BJ (cell line): ENCODE measurements at places on chromosomes 16 and 17. TPM values are rescaled to one million over a fixed set of nuclear protein-coding genes. Genes with fewer than 3 reads are reported as not detected.

DNA sequence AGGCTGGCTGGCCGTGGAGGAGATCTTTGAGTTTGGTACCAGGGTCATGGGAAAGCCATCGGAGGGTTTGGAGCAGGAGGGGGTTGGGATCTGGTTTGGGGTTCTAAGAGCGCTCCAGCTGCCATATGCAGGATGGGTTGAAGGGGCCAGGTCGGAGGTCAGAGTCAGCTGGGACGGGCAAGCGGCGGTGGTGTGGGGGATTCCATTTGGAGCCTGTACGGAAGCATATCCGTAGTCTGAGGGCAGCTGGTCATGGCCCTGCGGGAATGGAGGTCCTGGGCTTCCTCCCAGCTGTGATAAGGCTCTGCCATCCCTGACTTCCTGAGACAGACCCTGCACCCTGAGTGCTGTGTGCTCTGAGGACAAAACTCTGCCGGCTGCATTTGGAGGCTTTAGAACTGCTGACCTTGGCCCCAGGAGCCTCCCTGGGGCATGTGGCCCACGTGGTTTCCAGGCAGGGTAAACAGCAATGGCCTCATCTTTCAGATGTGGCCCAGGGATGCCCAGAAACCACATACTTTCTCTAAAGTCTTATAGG, 46.5 kb downstream of the ATP2C2 start:
- no peak for DNase-seq

DNA sequence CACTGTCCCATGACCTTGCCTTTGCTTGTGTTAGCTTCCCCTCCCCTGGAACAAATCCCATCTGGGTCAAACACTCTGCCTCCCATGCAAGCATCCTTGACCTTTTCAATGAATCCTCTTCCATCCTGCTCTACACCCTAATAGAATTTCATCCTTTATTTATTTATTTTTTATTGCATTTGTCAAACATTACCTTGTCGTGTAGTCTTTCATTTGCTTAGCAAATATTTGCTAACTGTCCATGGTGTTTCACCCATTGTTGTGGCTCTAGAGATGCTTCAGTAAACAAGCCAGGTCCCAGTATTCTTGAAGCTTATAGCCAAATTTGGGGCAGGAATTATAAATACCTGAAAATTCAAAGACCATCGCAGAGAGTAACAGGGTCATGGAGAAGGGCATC, 51.0 kb upstream of the MRTFB start:
- DNase-seq, result no peak

DNA sequence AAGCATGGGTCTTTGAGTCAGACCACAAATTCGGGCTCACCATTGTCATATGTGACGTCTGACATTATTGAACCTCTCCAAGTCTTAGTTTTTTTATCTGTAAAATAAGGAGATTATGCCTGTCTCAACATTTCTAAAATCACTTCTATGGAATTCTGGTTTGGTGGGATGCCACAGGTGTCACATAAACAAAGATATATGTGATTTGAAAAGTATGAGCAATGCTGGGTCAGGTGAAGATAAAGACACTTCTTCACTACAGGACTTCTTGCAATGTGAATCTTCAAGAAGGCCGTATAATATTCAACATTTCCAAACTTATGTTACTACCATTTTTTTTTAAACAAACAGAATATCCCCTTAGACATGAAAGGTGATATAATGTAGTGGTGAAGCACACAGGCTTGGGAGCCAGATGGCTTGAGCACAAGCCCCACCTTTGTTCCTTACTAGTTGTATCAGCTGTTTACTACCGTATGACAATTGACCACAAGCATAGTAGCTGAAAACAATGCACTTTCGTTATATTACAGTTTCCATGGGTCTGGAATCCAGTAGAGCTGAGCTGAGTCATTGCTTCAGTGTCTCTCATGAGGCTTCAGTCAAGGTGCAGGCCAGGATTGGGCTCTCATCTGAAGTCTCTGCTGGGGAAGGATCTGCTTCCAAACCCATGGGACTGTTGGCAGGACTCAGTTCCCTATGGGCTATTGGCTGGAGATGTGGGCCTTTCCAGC, 87.7 kb downstream of the UTP18 start:
- DNase-seq, result no peak

DNA sequence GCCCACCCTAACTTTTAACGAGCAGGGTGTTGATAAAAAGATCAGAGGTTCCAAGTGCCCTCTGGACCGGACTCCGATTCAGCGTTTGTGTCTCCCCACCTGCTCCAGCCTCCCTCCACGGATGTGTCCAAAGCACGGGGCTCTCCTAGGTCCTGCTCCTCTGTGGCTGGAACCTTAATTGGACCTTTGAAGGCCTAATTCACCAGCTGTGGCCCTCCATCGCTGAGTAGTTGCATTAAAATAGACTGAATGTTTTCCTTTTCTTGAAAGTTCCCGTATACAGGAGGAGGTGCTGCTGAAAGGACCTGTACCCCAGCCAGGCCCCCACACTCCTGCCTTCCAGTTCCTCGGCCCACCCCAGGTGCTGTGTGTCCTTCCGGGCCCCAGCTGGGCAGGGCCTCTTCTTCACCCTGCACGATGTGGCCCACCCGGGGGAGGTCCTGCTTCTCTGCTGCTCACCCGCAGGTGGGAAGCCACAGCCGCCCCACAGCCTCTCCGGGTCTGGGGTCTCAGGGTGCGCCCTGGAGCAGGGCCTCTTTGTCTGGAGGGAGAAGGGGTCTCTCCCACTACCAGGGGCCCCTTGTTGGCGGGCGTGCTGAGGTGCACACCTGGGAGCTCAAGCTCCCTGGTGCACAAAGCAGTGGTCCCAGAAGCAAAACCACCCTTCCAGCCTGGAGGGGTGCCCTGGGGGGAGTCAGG, 1.3 kb upstream of the CACNA1H start:
- DNase-seq, result no peak

DNA sequence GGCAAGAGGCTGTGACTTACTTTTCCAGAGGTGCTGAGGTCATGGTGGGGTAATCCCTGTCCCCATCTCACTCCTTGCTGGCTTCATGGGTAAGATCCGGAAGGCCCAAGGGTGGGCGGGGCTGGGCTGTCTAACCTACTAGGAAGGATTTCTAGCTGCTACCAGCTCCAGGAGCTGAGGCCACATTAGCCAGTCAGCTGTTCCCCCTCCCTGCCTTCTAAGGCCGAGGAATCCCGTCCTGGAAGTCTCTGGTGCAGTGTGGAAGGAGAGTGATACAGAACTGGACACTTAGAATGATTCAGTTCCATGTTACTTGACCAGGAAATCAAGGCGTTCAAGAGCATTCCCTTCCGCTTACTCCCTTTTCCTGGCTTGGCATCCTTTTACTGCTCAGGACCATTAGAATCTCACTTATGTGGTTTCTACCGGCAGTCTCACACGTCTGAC, 8.9 kb downstream of the GNGT2 start:
- no peak for DNase-seq

GRCh38 chr16:51181503-51181811, 30.4 kb upstream of the SALL1 start:
- no peak for DNase-seq

GRCh38 chr17:79845601-79845949, 6.3 kb upstream of the CBX4 start:
- DNase-seq, result no peak

DNA sequence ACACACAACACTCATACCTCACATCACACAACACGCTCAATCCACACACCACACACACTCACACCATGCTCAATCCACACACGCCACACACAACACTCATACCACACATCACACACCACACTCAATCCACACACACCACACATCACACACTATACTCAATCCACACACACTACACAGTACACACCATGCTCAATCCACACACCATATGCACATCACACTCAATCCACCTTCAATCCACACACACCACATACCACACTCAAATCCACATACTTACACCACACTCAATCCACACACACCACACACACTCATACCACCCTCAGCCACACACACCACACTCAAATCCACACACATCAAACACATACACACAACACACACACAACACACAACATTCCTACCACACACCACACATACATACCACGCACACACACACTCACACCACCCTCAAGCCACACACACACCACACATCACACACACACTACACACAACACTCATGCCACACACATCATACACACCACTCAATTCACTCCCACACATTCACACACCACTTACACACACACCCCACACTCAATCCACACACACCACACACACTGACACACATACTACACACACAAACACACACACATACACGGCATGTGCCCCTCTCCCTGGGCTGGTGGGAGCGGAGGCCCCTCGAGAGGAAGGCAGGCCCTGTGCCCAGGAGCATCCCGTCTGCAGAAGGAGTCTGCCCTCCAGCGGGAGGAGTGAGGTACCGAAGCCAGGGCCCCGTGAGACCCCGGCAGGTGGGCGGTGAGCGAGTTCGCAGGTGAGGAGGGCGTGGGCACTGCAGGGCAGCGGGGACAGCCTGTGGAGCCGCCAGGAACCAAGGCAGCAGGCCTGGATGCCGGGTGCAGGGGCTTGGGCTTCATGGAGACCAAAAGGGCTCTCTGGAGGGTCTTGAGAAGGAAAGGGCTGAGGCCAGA, 33.1 kb upstream of the RPTOR start:
- no peak for DNase-seq

DNA sequence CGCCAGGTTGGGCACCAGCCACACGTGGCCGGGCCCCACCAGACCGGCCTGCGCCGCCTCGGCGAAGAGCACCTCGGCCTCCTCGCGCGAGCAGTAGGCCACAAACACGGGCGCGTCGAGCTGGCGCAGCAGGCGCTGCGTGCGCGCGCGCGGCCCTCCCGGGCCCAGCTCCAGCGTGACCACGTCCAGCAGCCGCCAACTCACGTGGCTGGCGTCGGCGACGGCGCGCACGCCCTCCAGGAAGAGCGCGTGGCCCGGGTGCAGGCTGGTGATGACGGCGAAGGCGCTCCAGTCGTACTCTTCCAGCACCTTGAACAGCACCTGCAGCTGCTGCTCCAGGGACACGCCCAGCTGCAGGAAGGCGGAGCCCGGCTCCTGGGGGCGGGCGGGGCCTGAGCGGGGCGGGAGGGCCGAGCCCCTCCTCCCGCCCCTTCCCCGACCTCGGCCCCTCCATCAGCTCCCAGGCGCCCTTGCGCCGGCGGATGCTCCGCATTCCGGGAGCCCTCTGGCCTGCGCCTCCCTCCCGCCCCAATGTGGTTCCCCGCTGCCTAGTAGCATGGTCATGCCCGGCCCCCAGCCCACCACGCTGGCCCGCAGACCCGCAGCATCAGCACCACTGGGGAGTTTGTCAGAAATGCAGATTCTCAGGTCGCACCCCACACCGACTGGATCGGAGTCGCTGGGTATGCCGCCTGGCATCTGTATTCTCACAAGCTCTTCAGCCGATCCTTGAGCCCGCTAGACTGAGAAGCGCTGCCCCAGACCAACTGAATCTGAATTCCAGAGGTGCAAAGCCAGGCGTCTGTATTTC, 7.2 kb downstream of the GRIN2C start:
- DNase-seq, result no peak

- no peak for DNase-seq
Measured at GRCh38 chr17:46922487-46922803, 515 bp upstream of the GOSR2 start.

DNA sequence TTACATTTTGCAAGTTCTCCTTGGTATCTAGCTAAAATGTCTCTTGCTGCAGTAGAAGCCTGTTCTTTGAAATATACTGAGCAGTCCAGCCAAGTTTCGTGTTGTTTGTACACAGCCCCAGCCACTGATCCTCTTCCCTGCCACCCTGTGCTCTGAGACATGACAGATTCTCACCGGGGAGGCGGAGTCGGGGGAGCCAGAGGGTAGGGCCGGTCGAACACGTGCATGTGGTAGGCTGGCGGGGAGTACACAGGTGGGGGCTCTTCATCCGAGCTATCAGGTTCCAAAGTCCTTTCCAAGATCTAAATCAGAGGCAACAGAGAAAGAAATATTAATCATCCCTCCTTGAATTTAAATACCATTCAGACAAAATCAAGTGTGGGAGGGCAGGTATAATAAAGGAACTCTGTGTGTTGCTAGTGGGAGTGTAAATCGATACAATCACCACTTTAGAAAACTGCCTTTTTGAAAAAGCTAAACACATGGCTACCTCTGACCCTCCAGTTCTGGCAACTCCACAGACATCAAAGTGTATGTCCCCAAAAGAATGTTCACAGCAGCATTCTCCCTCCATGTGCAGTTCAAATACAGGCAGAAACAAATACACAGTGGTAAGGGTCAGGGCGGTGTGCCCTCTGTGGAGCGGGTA, 29.7 kb upstream of the MRPS23 start:
- DNase-seq, result no peak

DNA sequence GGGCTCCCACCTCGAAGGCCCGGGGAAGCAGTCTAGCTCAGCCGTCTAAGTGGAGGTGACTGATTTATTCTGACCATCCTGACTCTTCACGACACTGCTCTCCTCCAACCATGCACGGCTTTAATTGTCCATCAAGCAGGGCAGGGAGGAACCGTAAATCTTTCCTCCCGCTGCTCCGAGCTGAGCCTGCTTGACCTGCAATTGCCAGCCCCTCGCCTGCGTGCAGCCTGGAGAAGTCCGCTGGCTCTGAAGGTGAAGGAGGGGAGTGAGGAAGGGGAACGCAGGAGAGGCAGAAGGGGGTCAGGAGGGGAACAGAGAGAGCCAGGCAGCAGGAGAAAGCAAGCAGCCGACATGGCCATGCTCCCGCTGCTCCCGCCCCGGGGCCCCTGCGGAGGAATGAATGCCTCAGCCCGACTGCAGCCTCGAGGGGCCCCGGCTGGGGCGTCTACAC, 10.1 kb downstream of the RBFOX3 start:
- DNase-seq, result no peak

GRCh38 chr16:11689031-11689840, 21.0 kb downstream of the SNN start:
- DNase-seq, result no peak

GRCh38 chr17:42571435-42572225, 4.7 kb downstream of the MLX start:
- no peak for DNase-seq

DNA sequence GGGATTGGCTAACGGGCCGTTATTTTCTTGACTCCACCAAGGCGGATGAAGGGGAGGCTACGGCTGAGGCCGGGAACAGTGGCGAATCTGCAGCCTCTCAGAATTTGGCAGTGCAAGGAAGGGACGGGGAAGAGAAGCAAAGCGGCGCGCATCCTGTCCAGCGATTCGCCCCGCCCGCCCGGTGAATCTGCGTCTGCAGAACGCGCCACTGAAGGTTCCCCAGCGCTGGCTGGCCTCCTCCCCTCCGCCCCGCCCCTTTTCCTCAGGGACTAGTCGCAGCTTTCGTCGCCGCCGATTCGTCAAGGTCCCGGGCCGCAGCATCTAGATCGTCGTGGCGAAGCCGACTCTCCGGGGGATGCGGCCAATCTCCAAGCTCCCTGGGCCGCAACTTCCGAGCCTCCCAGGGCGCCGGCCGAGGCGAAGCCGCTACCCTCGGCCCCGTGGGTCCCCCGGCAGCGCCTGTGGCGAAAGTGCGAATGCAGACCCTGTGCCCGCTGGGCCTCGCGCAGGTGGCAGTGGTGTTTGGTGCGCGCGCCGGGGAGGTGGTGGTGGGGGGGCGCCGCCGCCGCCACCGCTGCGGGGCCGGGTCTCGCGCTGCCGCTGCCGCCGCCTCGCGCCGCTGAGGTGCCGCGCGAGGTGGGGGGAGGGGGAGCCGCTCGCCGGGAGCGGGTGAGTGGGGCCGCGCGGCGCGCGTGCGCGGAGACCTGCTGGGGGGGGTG, at the start of gene SETD1A:
SETD1A (plus strand) TSS at position 299 of the 719 bp plus-strand sequence. CDS start 978 bp downstream, outside the sequence.
- no peak for DNase-seq

The MILR1 gene
- 0.75 and 1.8 TPM in 2 replicates for polyA plus RNA-seq

The CTRL gene
- polyA plus RNA-seq, result 0.15 and 0.58 TPM in 2 replicates

The GP1BA gene
- not detected in 2 replicates for polyA plus RNA-seq
